ENCODE measurements at places on chromosomes 4 and X.

GRCh38 chr4:69951602-69952001, 13.9 kb downstream of the CSN2 start:
- DNase-seq, result no peak

DNA sequence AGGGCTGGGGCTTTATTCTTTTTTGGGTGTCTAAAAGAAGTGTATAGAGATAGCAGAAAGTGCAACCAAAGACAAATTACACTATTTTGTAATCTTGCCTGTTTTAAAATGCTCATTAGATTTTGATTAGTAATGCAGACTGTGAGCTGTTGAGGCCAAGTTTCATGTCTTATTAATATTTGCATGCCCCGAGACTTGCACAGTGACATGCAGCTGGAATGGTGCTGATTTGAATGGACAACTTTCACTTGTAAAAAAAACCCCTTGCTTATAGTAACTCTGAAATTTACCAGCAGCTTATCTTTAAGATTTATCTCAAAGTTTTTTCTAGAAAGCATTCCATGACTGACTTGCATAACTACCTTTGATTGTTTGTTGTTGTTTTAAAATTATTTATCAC, 835.1 kb upstream of the IGFBP7 start:
- no peak for DNase-seq

DNA sequence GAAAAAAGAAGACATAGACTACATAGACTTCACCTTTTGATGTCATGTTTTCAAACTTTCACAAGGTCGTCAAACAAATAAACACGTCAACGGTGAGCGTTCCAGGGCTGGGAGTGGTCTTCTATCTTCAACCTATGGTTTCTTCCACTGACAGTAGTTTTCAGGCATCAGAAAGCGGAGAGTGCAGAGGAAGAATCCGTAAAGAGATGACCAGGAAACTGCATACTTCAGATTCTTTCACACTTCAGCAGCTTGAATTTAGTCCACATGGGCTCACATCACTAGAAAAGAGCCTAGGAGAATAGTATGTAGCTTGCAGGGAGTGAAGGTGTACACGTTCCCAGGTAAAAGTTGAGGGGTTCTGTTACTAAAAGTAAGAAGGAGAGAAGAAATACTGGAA, 58.5 kb downstream of the NPY1R start:
- DNase-seq, result no peak

DNA sequence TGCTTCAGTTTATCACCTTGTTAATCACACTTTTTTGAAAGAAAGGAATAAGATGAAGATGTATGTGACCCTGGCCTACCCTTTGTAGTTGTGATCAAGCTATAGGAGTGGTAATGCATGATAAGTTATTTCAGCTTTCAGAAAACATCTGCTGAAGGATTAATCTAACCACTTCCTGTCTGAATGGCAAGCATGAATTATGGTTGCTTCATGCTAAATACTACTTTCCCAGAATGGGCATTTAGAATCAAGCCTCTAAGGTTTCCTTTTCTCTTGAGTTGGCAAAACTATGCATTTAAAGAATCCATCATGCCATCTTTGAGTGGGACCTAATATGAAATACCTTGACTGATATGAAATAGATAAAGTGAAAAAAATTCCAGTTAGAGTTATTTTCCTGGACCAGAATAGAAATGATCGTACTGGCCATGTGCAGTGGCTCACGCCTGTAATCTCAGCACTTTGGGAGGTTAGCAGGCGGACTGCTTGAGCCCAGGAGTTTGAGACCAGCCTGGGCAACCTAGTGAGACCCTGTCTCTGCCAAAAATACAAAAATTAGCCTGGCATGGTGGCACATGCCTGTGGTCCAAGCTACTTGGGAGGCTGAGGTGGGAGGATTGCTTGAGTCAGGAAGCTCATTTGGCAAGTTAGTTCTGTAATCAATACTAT, 59.1 kb downstream of the ANXA3 start:
- no peak for DNase-seq

GRCh38 chrX:116267511-116268040, 97.0 kb downstream of the AGTR2 start:
- no peak for DNase-seq

GRCh38 chrX:131818297-131818936, 204.7 kb upstream of the STK26 start:
- DNase-seq, result no peak

GRCh38 chrX:153019166-153019565, 25.2 kb upstream of the PNMA5 start:
- no peak for DNase-seq

- DNase-seq, result peak; percentile 9
Observed at GRCh38 chr4:53563824-53564223, 27.5 kb downstream of the LNX1 start.

- no peak for DNase-seq
Observed at GRCh38 chr4:86101841-86102240, 258.0 kb downstream of the MAPK10 start.

DNA sequence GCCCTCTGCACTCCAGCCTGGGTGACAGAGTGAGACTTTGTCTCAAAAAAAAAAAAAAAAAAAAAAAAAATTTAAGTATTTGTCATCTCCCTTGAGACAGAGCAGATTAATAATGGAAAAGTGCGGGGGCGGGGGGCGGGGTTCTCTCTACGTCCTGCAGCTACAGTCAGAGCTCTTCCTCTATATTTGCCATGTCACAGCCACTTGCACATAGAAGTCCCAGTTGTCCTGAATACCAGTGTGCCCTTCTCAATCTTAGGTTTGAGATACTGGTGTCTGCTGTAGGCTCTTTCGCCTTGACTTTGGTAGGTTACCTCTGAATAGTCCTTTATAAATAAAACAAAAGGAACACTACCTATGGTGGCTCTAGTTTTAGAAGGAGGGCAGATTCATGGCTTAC, 237.8 kb upstream of the PGRMC2 start:
- no peak for DNase-seq

GRCh38 chr4:60809486-60809800, 390.7 kb upstream of the ADGRL3 start:
- no peak for DNase-seq

DNA sequence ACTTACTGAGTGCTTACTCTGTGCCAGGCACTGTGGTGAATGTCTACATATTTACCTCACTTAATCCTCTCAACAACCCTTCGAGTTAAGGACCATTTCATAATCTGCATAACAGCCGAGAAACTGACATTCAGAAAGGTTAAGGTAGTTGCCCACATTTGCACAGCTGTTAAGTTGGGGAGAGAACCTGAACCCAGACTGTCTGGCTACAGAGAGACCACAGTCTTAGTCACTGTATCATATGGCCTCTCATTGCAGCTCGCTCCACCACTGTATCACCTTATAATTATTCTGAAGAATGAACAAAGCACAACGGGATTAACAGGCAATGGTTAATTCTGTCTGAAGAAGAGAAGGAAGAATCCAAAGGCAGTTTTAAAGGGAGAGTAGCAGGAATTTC, 98.5 kb downstream of the ADGRA3 start:
- no peak for DNase-seq

DNA sequence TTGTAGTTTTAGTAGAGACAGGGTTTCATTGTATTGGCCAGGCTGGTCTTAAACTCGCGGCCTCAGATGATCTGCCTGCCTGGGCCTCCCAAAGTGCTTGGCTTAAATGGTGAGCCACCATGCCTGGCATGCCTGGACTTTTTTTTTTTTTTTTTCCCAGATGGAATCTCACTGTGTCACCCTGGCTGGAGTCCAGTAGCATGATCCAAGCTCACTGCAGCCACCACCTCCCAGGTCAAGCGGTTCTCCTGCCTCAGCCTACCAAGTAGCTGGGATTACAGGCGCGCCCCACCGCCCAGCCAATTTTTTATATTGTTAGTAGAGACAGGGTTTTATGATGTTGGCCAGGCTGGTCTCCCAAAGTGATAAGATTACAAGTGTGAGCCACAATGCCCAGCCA, 8.4 kb downstream of the UBE2K start:
- no peak for DNase-seq

- no peak for DNase-seq
Observed at GRCh38 chr4:24564488-24564887, 19.9 kb downstream of the DHX15 start.

DNA sequence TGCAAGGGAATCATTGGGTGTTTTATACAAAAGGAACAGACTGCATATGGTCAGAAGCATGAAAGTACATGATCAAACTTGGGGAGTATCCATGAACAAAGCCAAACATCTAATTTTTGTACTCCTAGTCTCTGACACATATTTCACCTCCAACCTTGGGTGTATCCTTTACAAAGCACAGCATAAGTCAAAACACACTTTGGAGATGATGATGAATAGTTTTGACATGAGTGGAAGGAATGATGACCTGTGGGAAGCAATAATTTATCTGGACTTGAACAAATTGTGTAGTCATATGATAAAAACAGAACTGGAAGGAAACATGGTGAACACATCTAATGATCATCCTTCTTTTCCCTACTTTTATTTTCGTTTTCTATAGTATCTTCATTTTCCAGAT, 108.7 kb upstream of the PLS3 start:
- no peak for DNase-seq

- no peak for DNase-seq
Observed at GRCh38 chrX:30995705-30996104, 76.1 kb downstream of the FTHL17 start.

GRCh38 chr4:118981171-118981838, 92.7 kb downstream of the SYNPO2 start:
- DNase-seq, result no peak

GRCh38 chr4:22202975-22203710, 254.6 kb upstream of the KCNIP4 start:
- no peak for DNase-seq

DNA sequence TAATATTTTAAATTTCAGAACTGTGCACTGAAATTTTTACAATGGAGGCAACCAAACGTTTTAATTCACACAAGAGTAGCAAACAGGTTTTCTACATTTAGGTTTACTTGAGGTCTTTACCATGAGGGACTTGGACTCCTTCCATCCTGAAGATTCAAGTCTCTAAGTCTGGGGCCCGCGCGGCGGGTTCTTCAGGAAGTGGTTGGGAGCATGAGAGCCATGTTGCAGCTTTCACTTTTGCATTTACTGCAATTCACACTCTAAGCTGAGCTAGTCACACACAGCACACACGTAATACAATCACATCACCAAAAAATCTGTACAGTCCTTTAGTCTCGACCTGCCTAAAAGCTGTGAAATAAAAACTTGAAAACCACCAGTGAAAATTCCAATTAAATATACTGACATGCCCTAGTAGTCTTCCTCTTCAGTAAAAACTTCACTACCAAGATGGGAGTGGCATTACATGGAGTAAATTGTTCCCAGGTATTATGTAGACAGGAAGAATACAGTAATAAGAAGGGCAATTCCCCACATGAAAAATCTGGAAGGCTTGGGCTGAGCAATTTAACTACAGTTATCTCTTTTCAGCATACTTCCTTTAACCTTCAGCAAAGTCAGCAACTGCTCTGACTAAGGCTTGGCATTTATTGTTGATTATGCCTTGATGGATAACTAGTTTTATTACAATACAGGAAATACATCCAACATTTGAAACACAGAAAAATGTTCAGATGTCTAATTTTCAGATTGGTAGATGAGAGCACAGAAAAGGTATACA, 571.1 kb upstream of the DIPK2B start:
- DNase-seq, result no peak

DNA sequence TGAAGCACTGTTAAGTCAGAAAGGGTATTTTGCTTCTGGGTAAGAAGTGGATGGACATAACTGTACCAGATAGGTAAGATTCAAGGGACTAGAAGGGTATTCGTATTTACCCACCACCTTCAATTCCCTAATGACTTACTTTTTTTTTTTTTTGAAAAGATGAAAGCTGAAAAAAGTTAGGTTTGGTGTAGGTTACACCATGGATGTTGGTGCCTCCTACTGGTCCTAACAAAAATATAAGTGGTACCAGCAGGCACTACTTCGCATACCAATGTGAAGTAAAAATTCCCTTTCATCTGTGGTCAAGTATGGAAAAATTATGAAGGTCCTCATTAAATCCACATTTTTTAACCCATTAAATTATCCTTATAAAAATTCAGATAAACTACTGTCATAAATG, 7.2 kb downstream of the ANKRD17 start:
- DNase-seq, result no peak

DNA sequence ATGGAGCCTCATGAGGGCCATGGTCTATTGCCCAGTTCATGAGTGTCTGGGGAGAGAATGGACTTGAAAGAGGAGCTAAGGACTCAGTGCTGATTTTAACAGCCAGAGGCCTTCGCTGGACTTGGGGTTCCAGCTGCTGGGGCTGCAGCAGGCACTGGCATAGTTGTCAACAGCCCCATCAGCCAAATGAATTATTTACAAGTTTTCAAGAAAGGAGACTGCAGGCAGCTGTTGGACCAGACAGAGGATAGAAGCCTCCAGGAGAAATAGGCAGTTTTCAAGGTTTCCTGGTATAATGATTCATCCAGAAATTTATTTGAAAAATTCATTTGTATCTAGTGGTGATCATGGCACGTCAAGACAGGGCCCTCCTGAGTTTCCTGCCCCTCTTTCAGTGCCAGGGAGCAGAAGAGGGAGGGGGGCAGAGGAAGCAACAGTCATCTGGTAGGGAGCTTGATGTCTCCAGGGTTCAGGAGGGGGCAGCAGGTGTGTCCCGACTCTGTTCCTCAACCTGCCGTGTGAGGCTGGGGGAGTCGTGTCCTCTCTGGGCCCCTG, 63.1 kb upstream of the GPR78 start:
- no peak for DNase-seq

DNA sequence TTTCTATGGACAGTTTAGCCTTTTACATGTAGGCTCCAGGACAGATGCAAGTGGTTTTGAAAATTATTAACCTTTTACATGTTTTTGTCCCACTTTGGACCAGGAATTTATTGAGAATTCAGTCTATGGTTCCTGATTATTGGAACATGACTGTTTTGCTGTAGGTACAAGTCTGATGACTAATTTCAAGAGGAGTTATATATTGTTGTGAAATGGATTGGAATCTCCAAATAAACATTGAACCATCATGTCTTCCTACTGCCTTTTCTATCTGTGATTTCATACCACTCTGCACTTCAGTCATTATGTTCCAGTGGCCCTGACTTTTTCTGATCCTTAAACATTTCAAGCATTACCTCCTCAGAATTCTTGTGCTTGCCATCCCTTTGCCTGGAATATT, 35.9 kb downstream of the TBC1D19 start:
- DNase-seq, result no peak

Measured in stimulated activated CD4-positive, alpha-beta T cell treated with anti-CD3 and anti-CD28 coated beads, Interleukin-4, amount 100 ng/mL, for 48 hours (primary cell).